Activated CD4-positive, alpha-beta T cell treated with anti-CD3 and anti-CD28 coated beads for 36 hours (primary cell): ENCODE measurements at places on chromosomes 6 and 20. TPM values are rescaled to one million over a fixed set of nuclear protein-coding genes. Genes with fewer than 3 reads are reported as not detected.

- H3K27me3 ChIP-seq = no peaks in the 10 kb centered on the region
- H3K27ac ChIP-seq = no peak overlapping the region
- no peaks in the 10 kb centered on the region for H3K36me3 ChIP-seq
- no peak for DNase-seq
Observed at GRCh38 chr6:22906091-22906549, 336.8 kb downstream of the HDGFL1 start.

DNA sequence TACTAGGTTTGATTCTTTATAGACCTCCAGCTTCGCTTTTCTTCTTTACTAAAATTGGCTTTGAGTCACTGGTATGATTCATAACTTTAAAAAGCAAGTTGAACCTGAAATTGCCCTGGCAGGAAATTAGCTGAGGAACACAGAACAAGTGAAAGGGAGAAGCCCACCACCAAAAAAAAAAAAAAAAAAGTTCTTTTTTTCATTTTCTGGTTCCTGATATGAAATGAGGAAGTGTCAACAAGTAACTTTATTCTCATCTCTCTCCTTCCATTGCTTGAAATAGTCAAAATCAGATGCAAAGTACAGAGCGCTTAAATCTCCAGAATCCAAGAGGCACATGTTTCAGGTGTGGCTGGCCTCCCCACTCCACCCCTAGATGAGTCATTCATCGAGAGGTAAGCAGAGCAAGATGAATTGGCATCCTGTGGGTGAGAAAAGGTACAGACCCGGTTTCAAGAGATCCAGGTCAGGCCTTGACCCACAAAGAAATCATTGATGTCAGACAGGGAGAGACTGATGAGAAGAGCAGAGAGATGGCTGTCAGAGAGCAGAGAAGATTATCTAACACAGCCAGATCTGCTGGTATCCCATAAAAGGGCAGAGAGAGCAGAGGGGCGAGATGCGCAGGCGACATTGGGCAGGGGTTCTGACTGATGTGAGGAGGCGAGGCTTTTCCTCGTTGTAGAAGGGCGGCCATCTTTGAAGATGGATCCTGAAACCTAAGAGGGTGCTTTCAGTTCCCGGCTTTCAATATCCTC lies 54.8 kb upstream of the MBOAT1 start:
- no peaks in the 10 kb centered on the region for H3K36me3 ChIP-seq
- peak; percentile 34 for DNase-seq
- no peaks in the 10 kb centered on the region for H3K27me3 ChIP-seq

DNA sequence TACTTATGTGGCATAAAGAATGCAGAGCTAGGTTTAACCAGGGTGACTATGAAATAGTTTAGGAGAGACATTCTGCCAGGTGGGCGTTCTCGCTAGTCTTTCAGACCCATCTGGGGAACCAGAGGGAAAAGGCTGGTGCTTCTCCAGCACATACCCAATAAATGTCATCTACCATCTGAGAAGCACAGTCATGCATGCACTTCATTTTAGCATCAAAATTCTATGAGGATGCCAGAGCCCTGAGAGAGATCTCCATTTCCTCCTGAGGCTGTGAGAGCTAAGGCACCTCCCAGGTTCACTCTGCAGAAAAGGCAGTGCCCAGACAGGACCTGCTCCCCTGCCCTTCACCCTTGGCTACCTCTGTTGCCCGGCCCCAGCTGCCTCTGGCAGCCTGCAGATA lies 231.7 kb upstream of the PRND start:
- H3K27ac ChIP-seq = no peak overlapping the region
- H3K27me3 ChIP-seq = peaks cover 6% of the 10 kb centered on the region
- H3K36me3 ChIP-seq = no peaks in the 10 kb centered on the region
- H3K4me1 ChIP-seq = no peaks in the 10 kb centered on the region
- no peak overlapping the region for H3K4me3 ChIP-seq

DNA sequence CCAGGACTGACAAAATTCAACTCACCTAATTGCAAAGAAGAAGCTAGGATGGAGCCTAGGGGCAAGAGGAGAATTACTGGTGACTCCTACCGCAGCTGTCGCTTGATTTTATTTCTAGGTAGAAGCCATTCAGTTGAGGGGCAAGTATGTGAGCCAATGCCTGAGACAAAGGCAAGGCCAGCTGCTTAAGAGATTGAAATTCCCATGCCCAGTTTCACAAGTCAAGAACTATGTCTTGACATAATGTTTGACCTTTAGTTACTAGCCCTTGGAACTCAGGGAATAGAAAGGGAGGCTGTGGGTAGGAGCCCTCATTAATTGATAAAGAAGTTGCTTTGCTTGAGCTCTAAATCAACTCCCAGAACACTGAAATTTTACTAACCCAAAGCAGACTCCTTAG lies 54.0 kb downstream of the GPR63 start:
- no peaks in the 10 kb centered on the region for H3K36me3 ChIP-seq
- no peak for DNase-seq
- H3K4me1 ChIP-seq = no peaks in the 10 kb centered on the region
- no peak overlapping the region for H3K27ac ChIP-seq
- peaks cover 6% of the 10 kb centered on the region for H3K27me3 ChIP-seq

- H3K27me3 ChIP-seq = no peaks in the 10 kb centered on the region
- no peak overlapping the region for H3K27ac ChIP-seq
- no peak for DNase-seq
- peaks cover 25% of the 10 kb centered on the region for H3K36me3 ChIP-seq
- peaks cover 14% of the 10 kb centered on the region for H3K4me1 ChIP-seq
Observed at GRCh38 chr20:17658648-17658993, 23.4 kb downstream of the RRBP1 start.

DNA sequence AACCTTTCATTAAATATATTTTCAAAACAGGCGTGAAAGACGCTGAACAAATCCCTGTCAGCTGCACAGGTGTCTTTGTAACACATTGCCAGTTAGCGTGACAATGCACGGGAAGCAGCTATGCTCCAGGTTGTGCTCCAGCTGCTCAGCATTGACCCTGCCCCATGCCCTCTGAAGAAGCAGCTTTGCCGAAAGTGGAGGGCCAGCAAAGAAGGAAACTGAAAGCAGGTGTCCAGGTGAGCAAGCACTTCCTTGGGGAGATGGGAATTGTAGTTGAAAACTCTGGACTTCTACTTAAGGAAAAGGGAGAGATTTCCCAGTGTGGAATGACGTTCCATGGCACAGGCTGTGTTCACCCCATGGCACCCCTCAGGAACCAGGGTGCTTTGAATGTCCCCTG lies 125.7 kb downstream of the TTLL2 start:
- H3K27ac ChIP-seq = no peak overlapping the region
- no peaks in the 10 kb centered on the region for H3K27me3 ChIP-seq
- no peaks in the 10 kb centered on the region for H3K4me1 ChIP-seq
- no peak overlapping the region for H3K4me3 ChIP-seq
- DNase-seq = no peak
- no peaks in the 10 kb centered on the region for H3K36me3 ChIP-seq

DNA sequence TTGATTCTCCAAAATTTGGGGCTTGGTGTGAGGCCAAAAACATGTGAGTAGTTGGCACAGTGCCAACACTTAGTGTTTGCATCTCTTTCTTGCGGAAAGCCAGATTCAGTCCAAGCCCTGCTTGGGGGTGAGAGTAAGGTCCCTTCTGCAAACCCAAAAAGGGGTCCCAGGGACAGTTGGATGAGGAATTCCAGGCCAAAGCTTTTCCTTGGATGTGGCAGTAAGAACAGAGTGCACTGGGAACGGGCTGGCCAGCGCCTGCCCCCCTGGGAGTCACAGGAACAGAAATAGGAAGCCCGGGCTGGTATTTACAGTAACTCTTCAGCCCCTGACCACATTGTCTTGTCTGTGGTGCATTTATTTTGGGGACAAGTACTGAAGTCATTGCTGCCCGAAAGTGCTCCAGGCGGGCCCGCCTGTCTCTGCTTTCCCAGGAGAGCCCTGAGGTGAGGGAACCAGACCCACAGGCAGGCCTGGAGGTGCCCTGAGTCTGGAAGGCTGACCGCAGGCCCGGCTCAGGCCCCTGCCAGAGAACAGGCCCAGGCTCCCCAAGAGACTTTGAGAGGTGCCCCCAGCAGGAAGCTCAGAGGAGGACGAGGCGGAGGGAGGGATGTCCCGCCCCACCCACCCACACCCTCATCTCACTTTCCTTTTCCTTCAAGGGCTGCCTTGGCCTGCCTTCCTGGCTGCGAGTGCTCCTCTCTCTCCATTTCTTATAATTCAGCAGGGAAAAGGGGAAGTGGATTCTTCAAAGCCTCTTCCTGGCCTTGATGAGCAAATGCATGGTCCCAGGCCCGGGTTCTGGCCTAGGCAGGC lies 218.4 kb downstream of the MAFB start:
- H3K27me3 ChIP-seq = no peaks in the 10 kb centered on the region
- no peaks in the 10 kb centered on the region for H3K4me1 ChIP-seq
- no peak overlapping the region for H3K27ac ChIP-seq
- no peak overlapping the region for H3K4me3 ChIP-seq

GRCh38 chr6:22279427-22279826 lies 17.4 kb downstream of the PRL start:
- H3K27ac ChIP-seq = no peak overlapping the region
- no peaks in the 10 kb centered on the region for H3K36me3 ChIP-seq
- no peak overlapping the region for H3K4me3 ChIP-seq
- H3K4me1 ChIP-seq = no peaks in the 10 kb centered on the region
- H3K27me3 ChIP-seq = no peaks in the 10 kb centered on the region

GRCh38 chr6:106281661-106282060 lies 43.9 kb downstream of the ATG5 start:
- peak overlapping the region; percentile 42 for H3K27ac ChIP-seq
- H3K36me3 ChIP-seq = peaks cover 20% of the 10 kb centered on the region
- no peak overlapping the region for H3K4me3 ChIP-seq
- H3K27me3 ChIP-seq = no peaks in the 10 kb centered on the region

GRCh38 chr6:44717431-44717830 lies 329.9 kb downstream of the CDC5L start:
- H3K27ac ChIP-seq = no peak overlapping the region
- no peak overlapping the region for H3K4me3 ChIP-seq
- DNase-seq = no peak
- H3K36me3 ChIP-seq = no peaks in the 10 kb centered on the region
- H3K27me3 ChIP-seq = no peaks in the 10 kb centered on the region
- H3K4me1 ChIP-seq = no peaks in the 10 kb centered on the region

DNA sequence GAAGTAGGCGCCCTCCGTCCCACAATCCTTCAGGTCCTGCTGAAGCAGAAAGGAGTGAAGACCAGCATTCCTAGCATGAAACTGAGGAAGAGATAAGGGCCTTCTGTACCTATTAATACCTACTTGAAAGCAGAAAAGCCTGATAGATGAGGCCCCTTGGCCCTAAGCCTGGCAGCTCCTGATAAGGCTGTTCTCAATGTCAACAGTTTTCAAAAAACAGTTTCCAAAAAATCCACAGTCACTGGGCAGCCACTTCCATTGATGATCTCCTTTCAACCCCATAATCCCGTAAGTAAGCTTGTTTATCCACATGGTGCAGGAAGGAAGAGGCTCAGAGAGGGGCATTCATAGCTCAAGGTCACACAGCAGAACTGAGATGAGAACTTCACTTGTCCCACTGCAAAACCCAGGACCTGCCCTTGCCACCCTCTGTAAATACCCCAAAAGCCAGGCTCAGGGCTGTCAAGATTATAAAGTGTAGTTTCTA lies 2.8 kb upstream of the E2F1 start:
- peaks cover 54% of the 10 kb centered on the region for H3K4me1 ChIP-seq
- DNase-seq = no peak
- peaks cover 9% of the 10 kb centered on the region for H3K36me3 ChIP-seq
- no peaks in the 10 kb centered on the region for H3K27me3 ChIP-seq
- H3K4me3 ChIP-seq = no peak overlapping the region

DNA sequence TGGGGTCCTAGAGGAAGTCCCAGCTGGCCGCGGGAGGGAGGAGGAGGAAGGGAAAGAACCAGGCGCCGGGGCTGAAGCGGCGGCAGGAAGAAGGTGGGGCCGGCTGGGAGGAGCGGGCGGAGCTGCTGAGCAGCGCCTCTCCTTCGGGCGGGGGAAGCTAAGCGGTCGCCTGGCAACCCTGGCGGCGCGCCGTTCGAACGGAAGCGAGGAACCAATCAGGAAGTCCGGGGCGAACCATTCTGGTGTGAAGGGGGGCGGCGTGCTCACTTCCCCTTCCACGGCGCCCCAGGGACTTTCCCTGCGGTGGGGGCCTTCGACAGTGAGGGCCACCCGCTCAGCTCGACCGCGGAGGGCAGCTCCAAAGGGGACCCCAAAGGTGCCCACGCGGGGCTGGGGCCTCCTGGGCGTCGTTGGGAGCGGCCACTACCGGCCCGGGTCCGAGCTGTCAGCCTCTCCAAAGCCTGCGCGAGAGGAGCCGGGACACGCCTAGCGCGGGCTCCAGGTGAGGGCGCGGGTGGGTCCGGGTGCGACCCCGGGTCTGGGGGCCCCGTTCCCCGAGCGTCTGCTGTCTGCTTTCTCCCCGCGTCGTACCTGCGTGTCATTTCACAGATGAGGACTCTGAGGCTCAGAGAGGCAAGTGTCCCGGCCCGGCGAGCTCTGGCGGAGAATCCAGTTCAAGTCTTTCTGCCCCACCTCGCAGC lies at the start of gene FAM110A:
TSS of gene FAM110A (plus strand) at position 266 of the 701 bp plus-strand sequence. CDS start 11,090 bp downstream, outside the sequence.
- peak within 1 kb of the TSS; percentile 88 for H3K4me3 ChIP-seq
- peaks cover 38% of the 10 kb centered on the region for H3K4me1 ChIP-seq
- no peaks in the 10 kb centered on the region for H3K27me3 ChIP-seq
- H3K27ac ChIP-seq = peak within 1 kb of the TSS; percentile 86
- H3K36me3 ChIP-seq = peaks cover 6% of the 10 kb centered on the region

DNA sequence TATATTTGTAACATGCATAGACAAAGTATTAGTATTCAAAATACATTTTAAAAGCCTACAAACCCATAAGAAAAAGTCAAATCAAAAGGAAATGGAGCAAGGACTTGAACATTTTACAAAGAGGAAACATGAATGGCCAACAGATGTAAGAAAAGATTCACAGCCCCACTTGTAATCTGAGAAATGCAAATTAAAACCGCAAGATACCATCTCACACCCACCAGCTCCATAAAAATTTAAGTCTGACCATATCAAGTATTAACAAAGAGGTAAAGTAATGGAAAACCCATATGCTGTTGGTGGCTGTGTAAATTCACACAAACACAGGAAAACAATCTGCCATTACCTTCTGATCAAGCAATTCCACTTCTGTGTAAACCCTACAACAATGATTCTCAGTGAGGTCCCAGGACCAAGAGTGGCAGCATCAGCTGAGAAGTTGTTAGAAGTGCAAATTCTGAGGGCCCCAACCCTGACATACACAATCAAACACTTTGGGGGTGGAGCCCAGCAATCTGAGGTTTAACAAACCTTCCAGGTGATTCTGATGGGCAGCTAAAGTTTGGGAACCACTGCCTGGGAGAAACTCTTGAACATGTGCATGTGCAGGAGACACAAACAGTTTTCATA lies 30.9 kb downstream of the BCL2L1 start:
- H3K27me3 ChIP-seq = no peaks in the 10 kb centered on the region
- H3K27ac ChIP-seq = peak overlapping the region; percentile 44
- no peak overlapping the region for H3K4me3 ChIP-seq

GRCh38 chr6:41622206-41622988 lies 15.9 kb upstream of the MDFI start:
- H3K27ac ChIP-seq = no peak overlapping the region
- H3K27me3 ChIP-seq = peaks cover 6% of the 10 kb centered on the region
- no peak overlapping the region for H3K4me3 ChIP-seq
- peaks cover 10% of the 10 kb centered on the region for H3K4me1 ChIP-seq
- DNase-seq = no peak

The HSPA1A gene
- total RNA-seq = 64.7 TPM

The AFDN gene
- 14.0 TPM for total RNA-seq

The DZANK1 gene
- 2.0 TPM for total RNA-seq

The EFCAB8 gene
- total RNA-seq = 0.40 TPM

The TSHZ2 gene
- 25.9 TPM for total RNA-seq

The LHFPL5 gene
- total RNA-seq = not detected

The RBM24 gene
- not detected for total RNA-seq

The ELOVL5 gene
- total RNA-seq = 106 TPM

The CST7 gene
- 14.0 TPM for total RNA-seq

The SLC17A1 gene
- not detected for total RNA-seq
